ENCODE measurements at places on chromosomes 16 and 17.
A peak's percentile ranks its signal among the peaks of the same experiment; 100 is the strongest.

GRCh38 chr16:67499106-67499505 lies 15.8 kb upstream of the AGRP start:
- no peak for DNase-seq

GRCh38 chr16:16025214-16025968 lies 76.0 kb downstream of the ABCC1 start:
- DNase-seq: peak; percentile 10

GRCh38 chr17:42129109-42129837 lies 6.7 kb downstream of the HSPB9 start:
- DNase-seq: no peak

DNA sequence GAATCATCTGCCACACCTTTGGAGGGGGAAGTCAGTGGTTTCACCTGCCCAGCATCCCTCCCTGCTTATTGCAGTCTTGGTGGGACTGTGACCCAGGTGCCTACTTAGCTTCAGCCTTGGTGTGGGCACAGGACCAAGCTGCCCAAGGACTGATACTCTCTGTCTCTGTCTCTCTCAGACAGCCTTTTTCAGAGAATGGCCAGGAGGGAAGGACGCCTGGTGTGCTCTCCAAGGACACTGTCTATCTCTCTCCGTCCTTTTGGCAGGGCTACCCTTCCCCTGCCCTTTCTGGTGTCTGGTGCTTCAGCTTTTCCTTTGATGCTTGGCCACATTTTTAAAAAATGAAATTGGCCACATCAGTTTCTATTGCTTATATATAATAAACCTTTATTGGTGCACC lies 19.6 kb downstream of the PIK3R6 start:
- DNase-seq: no peak

DNA sequence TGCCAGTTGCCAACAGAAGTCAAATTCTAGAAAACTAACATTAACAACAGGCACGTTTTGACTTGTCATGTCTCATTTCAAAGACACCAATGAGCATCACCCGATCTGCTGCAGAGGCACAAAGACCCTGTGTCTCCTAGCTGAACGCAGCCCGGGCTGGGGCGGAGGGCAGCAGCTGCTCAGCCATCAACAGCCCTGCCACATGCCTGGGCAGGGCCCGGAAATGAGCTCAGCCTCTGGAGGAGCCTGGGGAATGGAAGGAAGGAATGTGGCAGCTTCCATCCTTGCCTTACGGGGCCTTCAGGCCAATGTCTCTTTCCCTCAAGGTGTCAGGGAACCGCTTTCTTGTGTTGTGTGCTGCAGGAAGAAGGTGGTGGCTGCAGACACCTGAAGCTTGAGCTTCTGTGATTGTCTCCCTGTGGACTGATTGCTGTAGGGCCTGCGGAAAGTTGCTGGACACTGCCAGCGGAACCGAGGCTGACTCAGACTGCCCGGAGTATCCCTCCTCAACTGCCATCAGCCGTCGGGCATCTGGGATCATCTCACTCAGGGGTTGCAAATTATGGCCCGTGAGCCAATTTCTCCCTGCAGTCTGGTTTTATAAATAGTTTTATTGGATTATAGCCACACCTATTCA lies 7.3 kb downstream of the CDH13 start:
- DNase-seq: no peak

DNA sequence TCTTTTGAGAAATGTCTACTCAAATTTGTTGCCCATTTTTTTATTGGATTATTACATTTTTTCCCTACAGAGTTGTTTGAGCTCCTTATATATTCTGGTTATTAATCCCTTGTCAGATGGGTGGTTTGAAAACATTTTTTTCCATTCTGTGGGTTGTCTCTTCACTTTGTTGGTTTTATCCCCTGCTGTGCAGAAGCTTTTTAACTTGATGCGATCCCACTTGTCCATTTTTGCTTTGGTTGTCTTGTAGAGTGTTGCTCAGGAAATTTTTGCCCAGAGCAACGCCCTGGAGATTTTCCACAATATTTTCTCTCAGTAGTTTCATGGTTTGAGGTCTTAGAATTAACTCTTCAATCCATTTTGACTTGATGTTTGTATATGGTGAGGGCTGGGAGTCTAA lies 592.8 kb upstream of the GOT2 start:
- DNase-seq: no peak

- DNase-seq: no peak
Observed at GRCh38 chr16:1564325-1564724, 30.9 kb downstream of the TMEM204 start.

DNA sequence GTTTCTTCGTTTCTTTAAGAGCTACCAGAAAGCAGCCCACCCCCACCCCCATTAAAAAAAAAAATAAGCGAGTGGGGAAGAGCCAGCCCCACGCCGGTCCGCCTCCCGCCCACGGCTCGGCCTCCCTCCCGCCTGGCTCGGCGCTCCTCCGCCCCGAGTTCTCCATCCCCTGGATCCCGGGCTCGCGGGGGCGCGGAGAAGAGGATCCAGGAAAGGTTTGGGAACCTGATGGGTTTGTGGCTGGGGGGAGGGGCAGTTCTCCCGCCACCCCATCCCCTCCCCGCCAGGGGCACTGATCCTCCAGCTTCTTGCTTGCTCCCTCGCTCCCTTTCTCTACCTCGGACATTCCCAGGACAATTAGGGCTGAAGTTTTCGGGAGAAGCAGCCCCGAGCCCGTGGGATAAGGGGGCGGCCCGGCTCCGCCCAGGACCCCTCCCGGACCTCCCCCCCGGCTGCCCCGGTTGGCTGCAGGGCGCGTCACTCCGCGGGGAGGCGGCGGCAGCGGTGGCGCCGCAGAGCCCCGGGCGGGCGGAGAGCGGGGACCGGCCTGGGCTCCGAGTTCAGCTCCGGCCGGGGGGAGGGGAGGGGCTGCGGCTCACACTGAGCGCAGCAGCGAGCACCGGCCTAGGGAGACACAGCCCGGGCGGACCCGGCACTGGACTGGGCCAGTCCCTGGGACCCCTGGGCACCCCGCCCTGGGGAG lies 1.0 kb upstream of the SALL1 start:
- no peak for DNase-seq

- no peak for DNase-seq
Observed at GRCh38 chr17:69734656-69735055, 320.2 kb downstream of the MAP2K6 start.

DNA sequence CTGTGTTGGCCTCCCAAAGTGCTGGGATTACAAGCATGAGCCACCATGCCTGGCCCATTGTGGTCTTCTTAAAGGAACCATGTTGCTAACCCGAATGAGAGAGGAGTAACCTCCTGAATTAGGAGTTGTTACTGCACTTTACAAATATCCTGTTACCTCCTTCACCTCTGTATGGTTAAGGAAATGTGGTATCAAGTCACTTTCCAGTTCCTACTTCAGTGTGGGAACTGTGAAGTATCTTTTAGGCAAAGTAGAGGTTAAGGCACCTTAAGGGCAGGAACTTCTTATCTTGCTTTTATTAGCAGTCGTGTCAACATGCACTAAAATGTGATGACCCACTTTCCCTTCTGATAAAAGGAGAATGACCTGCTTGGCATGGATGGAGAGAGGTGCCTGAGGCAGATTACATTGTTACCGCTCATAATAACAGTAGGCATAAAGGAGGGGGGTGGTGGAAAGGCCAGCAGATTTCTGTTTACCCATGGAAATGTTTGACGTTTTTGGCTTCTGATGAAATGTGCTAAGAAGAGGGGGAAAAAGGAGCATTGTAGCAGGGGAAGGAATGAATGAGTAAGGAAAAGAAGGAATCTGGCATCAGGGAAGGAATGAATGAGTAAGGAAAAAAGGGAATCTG lies 28.5 kb downstream of the FTO start:
- no peak for DNase-seq

DNA sequence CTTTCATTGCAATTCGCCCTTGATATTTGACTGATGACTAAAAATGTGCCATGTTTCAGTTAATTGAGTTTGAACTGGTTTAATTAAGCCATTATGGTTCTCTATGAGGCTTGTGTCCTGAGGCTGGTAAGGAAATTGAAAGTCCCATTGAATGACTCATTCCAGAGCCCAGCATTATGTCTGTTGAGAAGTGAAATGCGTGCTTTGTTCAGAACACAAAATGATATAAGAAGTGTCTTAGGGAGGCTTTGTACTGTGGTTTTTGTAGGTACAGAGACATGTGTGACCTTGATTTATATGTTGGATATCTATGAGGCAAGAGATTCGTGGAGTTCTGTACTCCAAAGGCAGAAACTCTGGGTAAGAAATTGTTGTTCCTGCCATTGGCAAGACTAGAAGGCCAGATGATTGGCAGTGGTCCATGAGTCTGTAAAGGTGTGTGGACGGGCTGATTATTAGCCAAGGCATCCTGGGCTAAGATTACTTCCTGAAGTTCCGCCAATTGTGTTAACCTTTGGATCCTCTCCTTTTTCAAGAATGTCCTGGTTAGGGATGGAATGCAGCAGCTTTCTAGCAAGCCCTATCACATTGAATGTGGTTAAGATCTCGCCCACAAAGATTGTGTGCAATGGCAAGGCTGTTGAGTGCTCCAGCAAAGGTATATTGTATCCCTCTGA lies 103.7 kb downstream of the NPIPB5 start:
- no peak for DNase-seq

DNA sequence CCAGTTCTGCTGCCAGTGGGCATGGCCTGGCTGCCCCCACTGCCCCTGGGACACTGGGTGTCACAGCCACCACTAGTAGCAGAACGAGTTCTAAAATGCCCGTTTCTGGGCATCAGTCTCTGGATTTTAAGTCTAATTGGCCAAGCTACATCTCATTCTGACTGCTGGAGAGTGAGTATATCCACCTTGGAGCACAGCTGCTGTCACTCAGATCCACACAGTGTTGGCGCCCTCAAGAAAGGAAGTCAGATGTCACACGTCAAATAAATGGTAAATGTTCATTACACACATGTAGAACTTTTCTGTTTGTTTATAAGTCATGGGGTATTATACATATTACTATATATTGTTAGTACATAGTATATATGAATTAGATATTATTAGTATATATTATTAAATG lies 19.4 kb downstream of the GNGT2 start:
- no peak for DNase-seq

- DNase-seq: no peak
Observed at GRCh38 chr16:87253536-87253935, 63.7 kb downstream of the C16orf95 start.

GRCh38 chr16:68064791-68065365 lies 20.3 kb upstream of the NFATC3 start:
- DNase-seq: peak; percentile 50

GRCh38 chr17:15892731-15893657 lies 51.9 kb upstream of the ADORA2B start:
- DNase-seq: no peak

- DNase-seq: no peak
Observed at GRCh38 chr16:17452922-17453321, 17.8 kb downstream of the XYLT1 start.

DNA sequence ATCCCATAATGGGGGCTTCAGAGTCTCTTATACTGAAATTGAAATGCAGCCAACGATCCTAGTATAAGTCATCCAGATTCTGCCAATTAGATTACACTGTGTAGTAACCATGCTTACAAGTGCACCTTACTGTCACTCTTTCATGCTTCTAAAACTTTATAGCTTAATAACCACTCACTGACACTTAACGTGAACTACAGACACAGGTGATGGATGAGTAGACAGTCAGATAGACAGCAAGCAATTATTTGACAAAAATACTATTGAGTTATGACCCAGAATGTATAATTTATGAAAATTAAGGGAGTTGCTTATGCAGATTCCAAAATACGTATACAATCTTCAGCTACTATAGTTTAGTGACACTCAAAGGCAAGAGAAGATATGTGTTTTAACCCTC lies 6.3 kb downstream of the CDH8 start:
- no peak for DNase-seq

DNA sequence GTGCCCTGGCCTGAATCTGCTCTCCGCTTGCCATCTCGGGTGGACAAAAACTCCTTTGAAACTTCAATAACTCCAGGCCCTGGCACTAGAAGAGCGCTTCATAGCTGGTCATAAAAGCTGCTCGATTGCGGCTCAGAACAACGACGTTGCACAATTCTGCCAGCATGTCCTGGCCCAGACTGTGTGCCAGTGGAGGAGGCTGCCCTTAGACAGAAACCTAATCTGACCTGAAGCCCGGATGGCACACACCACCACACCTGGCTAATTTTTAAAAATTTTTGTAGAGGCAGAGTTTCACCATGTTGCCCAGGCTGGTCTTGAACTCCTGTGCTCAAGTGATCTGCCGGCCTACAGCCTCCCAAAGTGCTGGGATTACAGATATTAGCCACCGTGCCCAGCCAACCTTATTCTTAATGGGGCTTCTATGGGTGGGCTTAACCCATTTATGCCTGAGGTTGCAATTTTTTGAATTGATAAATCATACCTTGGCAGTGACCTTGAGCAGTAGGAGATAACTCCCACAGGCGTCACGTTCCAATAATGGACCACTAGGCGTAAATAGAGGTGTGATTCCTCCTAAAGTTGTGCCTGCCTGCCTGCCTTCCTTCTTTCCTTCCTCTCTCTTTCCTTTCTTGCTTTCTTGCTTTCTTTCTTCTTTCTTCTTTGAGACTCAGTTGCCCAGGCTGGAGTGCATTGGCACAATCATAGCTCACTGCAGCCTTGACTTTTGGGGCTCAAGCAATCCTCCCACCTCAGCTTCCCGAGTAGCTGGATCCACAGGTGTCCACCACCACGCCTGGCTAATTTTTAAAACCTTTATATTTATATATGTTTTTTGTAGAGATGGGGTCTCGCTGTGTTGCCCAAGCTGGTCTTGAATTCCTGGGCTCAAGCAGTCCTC lies 1.1 kb upstream of the PPL start:
- DNase-seq: no peak

- no peak for DNase-seq
Observed at GRCh38 chr16:86611525-86611855, 33.1 kb downstream of the FOXL1 start.

GRCh38 chr17:40175928-40176753 lies 1.1 kb upstream of the RAPGEFL1 start:
- no peak for DNase-seq

DNA sequence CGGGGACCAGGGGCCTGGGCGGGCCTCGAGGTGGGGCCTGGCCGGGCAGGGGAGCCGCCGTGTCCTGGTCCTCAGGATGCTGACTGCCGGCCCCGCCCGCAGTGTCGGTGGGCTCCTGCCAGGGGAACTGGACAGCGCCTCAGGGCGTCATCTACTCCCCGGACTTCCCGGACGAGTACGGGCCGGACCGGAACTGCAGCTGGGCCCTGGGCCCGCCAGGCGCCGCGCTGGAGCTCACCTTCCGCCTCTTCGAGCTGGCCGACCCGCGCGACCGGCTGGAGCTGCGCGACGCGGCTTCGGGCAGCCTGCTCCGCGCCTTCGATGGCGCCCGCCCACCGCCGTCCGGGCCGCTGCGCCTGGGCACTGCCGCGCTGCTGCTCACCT lies 2.3 kb upstream of the PAQR4 start:
- no peak for DNase-seq

DNA sequence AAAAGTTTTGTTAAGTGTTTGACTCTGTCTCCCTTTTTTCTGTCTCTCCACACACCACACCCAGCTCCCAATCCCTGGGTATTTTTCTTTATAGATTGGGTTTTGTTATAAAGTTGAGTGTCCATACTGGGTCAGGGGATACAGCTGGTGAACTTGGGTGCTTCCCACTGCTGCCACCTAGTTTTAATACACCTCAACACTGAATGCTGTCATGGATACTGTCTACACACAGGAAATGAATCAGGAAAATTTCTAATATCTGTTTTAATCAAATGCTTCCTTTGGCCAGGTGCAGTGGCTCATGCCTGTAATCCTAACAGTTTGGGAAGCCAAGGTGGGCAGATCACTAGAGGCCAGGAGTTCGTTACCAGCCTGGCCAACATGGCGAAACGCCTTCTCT lies 5.3 kb upstream of the TAOK1 start:
- DNase-seq: no peak

GRCh38 chr16:84071121-84071520 lies 28.5 kb upstream of the SLC38A8 start:
- no peak for DNase-seq
